ENCODE measurements at places on chromosomes 3 and 15. TPM values are rescaled to one million over a fixed set of nuclear protein-coding genes. Genes with fewer than 3 reads are reported as not detected.
A peak's percentile ranks its signal among the peaks of the same experiment; 100 is the strongest.

- DNase-seq, result no peak
These were observed 291.6 kb upstream of the GADL1 start for GRCh38 chr3:31186041-31186440.

- DNase-seq, result peak; percentile 22
These were observed 569.8 kb upstream of the IL12A start for GRCh38 chr3:159418571-159419526.

DNA sequence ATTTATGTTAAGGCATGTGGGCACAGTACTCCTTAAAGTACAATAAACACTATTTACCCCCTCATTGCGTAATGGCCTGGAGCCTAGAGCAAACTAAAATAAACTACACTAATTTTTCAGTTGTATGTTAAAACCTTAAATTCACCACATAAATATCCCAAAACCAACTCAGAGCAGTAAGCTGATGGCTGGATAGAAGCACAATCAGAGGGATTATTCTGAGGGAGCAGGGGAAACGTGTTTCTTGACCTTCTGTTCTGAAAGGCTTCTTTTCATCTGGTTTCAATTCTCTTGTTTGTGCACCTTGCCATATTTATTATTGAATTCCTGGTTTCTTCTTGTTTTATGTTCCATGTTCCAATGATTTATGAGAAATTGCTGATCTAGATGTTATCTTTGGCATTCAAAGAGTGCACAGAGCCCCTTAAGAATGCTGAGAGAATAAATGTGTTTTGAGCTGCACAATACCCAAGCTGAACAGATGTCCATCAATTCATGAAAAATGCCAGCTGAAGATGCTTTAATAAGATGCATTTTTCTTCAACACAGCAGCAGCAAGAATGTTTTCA is 29.6 kb downstream of the RPL22L1 start:
- DNase-seq, result peak; percentile 25

DNA sequence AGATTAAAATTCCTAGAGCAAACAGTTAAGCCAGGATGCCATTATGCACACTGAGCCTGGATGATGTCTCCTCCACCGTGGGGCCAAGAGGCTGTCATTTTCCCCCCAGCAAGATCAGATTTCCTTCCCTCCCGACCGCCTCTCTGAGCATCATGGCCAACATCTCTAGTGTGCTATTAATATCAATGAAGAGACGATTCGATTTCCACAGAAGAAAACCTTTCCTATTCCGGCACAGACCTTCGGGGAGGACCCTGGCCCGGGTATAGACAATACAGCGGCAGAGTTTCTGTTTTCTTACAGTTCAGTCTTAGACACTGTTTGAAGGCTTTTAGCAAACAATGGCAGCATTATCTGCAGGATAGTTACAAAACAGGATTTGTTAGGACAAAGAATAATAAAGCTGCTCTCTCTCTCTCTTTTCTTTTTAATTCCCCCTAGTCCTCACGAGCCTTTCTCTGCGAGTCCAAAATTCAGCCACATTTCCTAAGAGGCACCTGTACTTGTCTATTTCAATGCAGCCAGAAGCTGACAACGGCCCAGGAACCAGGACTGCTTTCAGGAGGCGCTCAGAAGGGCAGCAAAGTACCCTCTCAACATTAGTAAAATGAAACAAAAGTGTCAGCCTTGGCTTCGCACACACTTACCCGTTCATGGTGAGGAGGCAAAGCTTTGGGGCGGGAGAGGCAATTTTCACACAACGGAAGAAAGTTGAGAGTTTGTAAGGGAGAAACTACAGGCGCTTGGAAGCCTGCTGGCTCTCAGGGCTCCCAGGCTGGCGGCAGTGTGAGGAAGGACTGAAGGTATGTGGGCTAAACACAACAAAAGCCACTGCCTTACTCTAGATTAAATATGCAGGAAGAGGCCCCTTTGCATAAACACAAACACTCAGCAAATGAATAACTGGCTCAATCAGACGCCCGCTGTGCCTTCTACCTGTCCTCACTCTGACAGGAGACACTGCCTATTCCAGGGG is 278.0 kb downstream of the FOXP1 start:
- peak; percentile 66 for DNase-seq

DNA sequence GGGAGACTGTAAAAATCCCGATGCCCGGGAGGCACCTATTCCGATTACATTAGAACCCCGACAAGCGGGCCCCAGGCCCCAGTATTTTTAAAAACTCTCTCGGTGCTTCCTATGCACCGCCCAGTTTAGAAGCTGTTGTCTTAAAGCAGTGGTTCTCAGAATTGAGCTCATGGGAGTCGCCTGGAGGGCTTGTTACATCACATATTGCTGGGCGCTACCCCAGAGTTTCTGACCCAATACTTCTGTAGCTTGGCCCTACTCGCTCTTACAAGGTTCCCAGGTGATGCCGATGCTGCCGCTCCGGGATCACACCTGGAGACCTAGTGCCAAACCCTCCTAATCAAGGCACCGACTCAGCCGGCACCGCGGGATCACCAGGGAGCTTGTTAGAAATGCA is 35.2 kb downstream of the CPN2 start:
- DNase-seq, result peak; percentile 60

- DNase-seq, result no peak
These were observed 99.2 kb downstream of the SMAD6 start for GRCh38 chr15:66801266-66801665.

DNA sequence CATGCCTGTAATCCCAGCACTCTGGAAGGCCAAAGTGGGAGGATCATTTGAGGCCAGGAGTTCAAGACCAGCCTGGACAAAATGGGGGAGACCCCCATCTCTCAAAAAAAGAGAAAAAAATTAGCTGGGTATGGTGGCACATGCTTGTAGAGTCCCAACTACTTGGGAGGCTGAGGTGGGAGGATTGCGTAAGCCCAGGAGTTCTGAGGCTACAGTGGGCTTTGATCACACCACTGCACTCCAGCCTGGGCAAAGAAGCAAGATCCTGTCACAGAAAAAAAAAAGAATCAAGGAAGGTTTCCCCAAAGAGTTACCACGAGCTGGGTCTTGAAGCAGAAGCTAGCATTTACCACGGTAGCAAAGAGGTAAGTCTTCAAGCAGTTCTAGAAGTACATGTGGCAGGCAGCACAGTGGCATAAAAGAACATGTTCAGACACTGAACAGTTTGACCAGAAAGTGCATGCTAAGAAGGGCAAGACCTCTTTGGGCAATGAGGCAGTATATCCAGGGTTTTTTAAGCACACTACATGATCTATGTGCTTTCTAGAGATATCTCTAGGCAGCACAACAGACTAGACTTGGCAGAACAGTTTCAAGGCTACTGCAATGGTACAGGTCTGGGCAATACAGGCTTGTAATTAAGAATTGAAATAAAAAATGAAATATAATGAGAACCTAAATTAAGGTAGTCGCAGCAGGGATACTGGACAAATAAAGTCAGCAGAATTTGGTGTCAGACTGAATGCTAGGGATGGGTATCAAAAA is 418.5 kb downstream of the SHQ1 start:
- no peak for DNase-seq

DNA sequence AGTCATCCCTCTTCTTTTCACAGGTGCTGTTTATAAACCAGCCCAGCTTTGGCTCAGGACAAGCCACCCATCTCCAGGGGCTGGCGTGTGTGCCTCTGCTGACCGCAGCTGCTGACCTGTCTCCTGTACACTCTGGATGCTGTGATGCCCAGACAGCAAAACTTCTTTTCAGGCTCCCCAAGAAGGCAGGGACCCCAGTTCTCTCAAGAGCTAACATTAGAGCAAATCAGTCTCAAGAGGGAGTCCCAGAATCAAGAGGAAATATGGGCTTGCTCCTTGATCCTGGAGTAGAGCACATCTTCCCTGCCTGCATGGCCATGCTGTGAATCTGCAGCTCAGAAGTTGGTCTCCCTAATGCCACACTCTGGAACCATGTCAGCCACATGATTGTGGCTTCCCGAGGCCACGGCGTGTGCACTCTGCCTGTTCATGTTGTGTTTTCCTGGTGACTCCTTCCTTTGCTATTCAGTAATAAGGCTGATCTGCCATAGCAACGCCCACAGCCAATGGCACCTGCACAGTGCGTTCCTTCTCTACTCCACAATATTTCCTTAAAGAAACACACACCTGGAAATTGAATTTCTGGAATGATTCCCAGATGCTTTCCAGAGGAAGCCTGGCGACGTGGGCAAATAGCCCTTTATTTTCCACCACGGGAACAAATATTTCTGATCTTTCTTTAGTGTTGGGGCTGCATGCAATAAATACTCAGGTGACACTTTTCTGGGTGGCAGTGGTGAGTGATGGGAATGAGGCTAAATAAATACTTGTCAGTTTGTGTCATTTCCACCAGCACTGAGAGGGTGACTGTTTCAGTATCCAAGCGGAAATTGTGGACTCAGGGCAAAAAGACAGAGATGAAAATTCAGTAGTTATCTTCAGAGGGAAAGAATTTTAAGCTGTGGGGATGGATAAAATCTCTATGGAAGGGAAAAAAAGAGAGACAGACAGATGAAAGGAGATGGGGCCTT is 21.9 kb upstream of the THSD4 start:
- peak; percentile 53 for DNase-seq

- no peak for DNase-seq
These were observed 44.5 kb downstream of the NANOGP8 start for GRCh38 chr15:35040339-35041255.

DNA sequence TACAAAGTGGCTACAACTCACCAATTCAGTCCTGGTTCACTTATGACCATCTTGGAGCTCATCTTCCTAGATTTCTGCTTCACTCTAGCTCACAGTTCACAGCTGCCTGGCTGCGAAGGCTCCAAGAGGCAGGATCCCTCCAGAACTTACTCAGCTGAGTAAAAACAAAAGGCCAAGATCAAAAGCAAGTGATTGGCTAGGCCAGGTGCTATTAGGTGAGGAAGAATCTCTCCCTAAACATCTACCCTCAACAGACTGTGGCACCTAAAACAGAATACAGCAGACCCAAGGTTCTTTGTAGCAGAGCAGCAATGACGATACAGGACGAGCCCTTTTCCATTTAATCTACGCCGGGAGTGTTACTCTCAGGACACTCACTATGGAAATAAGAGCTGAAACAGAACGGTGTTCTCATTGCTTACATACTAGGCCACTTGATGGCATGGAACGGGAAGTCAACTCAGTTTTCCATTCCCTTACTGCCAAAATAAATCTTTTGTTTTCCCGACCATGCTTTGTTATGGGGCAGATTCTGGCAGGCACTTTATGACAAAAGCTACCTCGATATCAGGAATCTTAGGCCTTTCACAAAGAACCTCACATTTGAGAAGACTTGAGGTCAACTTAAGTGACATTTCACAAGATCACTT is 901 bp downstream of the ICE2 start:
- peak; percentile 40 for DNase-seq

DNA sequence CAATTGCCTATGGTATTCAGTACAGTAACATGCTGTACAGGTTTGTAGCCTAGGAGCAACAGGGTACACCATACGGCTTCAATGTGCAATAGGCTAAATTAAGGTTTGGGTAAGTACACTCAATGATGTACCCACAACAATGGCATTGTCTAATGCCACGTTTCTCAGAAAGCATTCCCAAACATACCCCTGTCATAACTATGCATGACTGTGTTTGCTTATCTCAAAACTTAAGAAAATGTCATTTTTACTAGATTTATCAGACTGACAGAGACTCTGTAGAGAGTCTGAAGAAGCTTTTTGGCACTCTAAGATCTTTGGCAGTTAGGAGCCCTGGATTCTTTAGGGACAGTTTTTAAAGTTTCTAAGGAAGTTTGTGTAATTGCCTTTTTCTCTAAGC is 59.9 kb downstream of the MECOM start:
- peak; percentile 52 for DNase-seq

GRCh38 chr3:160999274-160999673 is 105.9 kb downstream of the B3GALNT1 start:
- no peak for DNase-seq

GRCh38 chr3:13371100-13372075 is 48.7 kb downstream of the NUP210 start:
- no peak for DNase-seq

DNA sequence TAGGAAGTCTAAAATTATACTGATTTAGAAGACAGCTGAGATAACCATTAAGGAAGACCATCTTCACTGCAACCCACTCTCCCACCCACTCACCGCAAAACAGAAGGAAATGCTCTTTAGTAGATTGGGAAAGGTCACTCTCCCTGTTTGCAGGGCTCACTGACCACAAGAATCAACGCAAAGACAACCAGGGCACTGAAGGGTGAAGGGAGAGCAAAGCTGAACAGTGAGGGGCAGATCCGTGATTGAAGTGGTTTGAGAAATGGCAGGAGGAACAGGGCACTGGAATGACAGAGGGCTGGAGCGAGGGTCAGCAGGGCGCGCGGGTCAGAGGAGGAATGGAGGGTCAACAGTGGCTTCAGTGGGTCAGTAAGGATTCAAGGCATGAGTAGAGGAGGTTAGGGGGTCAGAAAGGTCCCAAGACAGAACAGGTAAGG is 520 bp downstream of the MESD start:
- DNase-seq, result no peak

GRCh38 chr3:196235452-196236122 is 19.3 kb downstream of the SLC51A start:
- peak; percentile 27 for DNase-seq

The CDCP1 gene
- total RNA-seq, result 32.8 TPM

The NSMCE3 gene
- 9.0 TPM for total RNA-seq

The PLIN1 gene
- total RNA-seq, result 0.41 TPM

The MEIS2 gene
- total RNA-seq, result 84.0 TPM

The PLSCR4 gene
- 28.3 TPM for total RNA-seq

The TRPC1 gene
- total RNA-seq, result 26.1 TPM

The C2CD4A gene
- total RNA-seq, result not detected

The SI gene
- total RNA-seq, result not detected

The UTS2B gene
- not detected for total RNA-seq

The CADPS gene
- total RNA-seq, result 0.57 TPM

The SCAPER gene
- 7.0 TPM for total RNA-seq

The SMAD3 gene
- 96.3 TPM for total RNA-seq

All from fibroblast of the aortic adventitia (primary cell).